ENCODE measurements at places on chromosomes 11 and 22.

DNA sequence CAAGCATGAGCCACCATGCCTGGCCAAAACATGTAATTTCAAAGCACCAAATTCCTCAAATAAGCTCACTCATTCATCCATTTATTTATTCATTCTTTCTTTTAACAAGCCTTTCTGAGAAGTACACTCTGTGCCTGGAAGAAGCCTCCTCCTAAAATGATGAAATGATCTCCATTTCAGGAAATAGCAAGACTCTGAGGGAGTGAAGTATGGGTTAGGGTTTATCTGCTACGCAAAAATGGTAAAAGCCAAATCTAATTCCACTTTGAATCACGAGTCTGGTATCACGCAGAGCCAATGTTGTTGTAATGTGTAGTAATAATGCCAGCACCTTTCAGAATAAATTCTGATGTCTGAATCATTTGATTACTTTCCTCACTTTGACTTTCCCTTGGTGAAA, 1041.8 kb downstream of the LRRC4C start:
- DNase-seq = no peak

- DNase-seq = no peak
Measured at GRCh38 chr11:43907028-43907975, 26.7 kb downstream of the ALKBH3 start.

DNA sequence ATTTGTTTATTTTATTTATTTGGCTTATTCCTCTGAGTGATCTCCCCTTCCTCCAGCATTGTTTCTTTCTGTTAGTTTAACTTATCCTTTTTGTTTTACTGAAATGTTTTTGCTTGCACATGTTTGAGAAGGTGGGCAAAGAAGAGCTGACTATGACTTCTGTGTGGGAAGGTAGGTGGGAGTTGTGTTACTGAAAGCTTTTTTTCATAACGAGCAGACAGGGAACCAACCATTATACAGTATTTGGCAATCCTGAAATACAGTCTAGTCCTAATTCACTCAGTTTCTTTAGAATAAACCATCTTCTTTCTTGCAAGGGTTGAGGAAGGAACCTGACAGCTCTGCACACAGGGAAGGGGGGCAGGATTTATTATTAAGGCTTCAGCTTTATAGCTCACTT, 37.0 kb upstream of the PAK1 start:
- DNase-seq = no peak

DNA sequence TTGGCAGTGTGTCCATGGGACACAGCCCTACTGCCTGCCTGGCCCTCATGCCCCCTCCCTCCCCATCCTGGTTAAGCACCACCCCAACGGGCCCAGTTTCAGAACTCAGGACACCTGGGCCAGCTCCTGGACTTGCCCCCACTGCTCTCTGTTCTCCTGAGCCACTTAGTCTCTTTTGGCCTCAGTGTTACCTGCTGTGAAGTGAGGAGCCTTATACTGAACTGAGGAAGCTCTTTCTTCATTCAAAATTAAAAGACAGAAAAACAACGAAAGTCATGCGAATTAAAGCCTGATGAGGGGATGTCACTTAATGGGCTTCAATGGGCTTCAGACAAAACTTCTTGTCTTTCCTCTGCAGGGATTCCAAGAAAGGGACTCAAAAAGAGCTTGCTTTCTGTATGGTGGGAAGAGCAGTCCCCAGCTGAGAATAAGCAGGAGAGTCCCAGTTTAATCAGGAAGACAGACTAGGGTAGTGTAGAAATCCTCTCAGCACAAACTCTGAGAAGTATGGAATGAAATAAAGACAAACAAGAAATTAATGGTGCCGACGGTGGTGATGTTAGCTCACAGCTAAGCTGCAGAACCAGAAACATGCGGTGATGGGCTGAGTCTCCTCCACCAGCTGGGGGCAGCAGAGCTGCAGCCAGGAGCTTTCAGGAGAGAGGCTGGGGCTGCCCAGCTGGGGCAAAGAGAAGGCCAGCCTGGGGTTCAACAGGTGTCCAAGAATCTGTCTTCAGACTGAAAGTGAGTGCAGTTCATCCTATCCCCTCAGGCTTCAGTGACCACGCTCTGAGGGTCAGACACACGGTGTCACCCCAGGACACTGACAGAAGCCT, 101.0 kb downstream of the GGTLC2 start:
- DNase-seq = peak; percentile 72

GRCh38 chr11:11584530-11584810, 37.3 kb downstream of the GALNT18 start:
- DNase-seq = no peak

DNA sequence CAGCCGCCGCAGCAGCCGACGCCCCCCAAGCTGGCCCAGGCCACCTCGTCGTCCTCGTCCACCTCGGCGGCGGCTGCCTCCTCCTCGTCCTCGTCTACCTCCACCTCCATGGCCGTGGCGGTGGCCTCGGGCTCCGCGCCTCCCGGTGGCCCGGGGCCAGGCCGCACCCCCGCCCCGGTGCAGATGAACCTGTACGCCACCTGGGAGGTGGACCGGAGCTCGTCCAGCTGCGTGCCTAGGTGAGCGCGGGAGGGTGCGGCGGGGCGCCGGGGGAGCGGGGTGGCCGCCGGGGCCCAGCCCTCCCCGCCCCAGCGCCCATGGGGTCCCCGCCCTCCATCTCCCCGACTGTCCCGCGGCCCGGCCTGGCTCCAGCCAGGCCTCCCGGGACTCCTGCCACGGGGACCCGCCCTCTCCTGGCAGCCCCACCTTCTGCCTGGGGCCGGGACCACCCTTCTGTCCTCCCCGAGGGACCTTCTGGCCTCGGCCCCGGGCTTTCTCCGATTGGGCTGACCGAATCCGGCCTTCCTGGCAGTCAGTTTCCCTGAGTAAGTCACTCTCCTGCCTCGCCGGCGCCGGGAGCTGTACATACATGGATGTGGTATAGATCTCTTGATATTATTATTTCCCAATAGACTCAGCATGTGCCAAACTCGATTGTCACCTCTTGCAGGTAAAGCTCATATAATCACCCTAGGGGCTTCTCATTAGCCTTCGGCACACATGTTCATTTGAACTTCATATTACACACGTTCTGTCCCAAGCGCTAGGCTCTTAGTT, 720 bp downstream of the PACS1 start:
- peak; percentile 59 for DNase-seq

DNA sequence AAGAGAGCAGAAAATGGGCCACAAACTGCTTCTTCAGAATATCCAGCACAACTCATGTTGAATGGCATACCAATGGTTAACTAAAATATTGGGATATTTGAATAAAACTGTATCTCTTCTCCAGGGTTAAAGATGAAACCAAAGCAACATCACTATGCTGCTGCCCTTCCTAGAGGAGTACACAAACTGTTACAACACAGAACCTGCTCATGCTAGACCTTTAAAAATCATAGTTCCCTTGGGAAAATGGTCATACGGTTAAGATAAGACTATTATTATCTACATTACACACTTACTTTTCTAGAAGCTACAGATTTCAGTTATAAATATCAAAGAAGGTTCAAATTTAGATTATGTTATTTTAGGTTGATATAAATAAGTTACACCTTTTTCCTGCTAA, 78.6 kb upstream of the TP53AIP1 start:
- no peak for DNase-seq

DNA sequence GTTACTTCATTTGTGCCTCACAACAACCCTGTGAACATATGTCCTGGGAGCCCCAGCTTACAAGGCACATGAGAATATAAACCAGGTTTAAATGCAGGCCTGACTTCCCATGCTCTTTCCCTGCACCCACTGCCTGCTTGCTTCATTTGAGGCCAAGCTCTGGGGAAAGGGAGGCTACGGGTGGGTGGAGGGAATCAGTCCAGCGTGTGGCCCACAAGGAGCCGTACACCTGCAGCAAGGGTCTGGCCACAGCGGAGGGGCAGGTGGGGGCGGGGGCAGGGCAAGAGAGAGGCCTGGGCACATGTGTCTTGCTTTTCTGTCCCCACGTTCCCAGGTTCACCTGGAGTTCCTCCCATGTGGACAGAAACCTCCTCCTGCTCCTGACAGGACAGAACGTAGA, 26.2 kb downstream of the FAM83F start:
- no peak for DNase-seq

DNA sequence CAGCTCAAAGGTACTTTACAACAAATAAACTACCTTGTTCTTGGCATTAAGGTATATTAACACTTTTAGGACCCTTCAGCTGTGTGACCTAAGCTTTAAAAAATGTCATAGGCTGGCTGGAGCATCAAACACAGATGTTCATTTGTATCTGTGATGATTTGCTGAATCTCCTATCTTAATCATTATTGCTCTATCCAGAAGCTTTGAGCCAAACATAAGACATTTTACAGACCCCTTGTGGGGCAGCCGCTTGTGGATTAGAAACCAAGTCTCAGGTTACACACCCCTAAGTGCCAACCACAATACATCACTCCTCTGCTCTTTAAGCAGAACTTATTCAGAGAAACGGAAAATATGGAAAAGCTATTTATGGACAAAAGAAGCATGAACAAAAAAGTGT, 394.2 kb upstream of the CCDC90B start:
- DNase-seq = no peak

DNA sequence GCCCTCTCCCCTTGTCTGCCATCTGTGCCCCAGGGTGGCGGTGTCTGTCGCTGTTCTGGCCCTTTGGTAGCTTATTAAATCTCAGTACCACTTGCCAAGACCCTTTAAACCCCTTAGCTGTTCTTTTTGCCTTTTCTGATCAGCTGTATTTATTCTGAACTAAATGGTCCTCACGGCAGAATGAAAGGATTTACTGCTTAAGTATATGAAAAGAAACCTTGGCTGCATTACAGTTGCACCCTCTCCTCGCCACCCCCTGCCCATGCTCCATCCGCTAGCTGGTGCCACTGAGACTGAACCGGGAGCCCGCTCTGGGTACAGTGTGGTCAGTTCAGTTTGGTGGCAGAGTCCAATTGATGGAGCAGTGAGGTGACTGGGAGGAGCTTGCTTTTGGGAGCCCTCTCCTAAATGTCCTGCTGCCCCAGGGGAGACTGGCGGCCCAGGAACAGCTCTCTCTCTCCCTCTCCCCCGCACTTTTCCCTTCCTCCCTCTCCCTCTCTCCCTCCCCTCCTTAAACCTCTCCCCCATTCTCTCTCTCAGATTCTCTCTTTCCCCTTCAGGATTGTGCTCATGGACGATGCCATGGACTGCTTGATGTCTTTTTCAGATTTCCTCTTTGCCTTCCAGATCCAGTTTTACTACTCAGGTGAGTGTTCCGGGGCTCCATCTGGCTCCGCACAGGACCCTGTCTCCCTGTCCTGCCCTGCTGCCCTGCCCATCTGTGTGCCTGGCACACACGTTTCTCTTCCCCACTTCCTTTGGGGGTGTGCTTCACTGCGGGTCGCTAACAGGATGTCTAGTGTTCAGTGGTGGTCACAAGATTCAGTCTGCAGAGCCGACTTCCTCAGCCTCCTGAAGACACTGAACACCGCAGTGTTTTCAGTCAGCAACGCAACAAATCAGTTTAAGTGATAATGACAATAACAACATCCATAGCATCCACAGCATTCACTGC, 21.8 kb downstream of the ARFGAP2 start:
- no peak for DNase-seq

DNA sequence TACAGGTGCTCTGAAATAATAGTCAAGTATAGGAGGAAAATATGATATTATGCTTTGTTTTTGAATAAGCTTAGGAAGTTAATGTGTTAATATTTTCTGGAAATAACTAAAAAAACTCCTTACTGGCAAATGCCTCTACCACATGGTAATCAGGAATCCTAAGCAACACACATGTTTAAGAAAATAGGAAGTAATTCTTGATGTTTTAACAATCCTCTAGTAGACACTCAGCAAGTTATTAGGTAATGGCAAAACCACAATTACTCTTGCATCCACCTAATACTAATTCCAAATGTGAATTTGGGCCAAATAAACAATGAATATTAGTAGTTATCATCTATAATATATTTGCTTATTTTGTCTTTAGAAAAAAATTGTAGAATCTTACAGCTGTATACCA, 53.6 kb downstream of the SLC35F2 start:
- DNase-seq = no peak

GRCh38 chr11:112363527-112363926, 102.9 kb upstream of the PLET1 start:
- no peak for DNase-seq

DNA sequence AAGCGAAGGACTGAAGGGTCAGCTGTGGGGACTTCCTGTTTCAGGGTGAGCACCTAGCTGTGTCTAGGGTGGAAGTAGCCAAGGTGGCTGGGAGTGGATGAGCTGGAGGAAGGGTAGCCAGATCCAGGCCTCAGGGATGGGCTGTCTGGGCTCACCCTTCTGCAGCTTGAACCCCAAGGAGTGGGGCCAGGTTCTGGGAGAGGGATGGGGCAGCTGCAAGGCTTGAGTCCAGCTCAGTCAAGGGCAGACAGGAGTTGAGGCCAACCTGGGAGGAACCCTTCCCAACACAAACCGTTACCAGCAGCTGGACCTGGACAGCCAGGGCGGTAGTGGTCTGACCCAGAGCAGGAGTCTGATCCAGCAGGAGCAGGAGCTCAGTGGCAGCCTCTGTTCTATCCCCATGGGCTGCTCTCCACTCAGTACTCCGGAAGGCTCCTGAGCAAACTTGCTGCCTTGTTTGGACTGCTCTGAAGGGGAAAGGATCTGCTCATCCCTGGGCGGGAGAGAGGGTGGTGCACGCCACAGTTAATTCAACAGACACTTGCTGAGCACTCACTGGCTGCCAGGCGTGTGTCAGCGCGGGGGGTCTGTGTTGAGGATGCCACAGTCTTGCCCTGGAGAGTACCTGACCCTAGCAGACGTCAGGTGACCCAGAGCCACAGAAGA, 53.8 kb upstream of the THY1 start:
- DNase-seq = no peak

DNA sequence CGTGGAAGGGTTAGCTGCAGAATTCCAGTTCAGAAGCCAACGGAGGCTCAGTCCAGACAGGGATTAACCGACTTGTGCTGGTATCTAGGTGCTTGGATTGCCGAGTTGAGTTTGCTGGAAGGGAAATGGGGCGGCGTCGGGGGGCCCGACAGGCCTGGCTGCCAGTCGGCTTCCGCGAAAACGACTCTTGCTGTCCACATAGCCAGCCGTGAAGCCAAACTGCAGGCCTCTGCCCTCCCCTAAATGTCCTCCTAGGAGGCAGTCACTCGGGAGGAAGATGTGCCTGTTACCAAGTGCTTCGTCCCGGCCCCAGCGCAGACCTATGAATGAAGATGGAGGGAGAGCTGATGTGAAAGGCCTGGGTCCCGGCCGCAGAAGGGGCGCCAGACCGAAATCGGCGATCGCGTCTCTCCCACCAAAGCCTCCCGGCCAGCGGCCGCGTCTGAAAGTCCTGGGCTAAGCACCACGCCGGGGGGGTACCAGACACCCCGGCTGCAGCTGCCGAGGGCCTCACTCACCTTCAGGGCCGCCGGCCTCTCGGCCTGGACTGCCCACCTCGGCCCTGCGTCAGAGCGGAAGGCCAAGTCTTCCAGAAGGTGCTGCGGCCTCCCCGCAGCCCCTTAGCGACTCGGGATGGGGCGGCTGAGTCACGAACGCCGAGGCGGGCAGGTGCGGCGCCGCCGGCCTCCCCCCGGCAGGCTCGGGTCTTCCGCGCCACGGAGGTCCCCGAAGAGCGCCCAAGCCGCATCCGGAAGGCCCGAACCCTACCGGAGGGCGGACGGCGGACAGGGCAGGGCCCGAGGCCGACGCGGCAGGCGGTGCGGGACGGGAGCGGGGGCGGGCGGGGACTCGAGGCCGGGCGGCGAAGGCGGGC, 7.5 kb downstream of the DPAGT1 start:
- DNase-seq = peak; percentile 31

GRCh38 chr11:118633319-118633690, 25.9 kb downstream of the PHLDB1 start:
- DNase-seq = no peak

- DNase-seq = no peak
Measured at GRCh38 chr11:119352857-119353260, 6.4 kb upstream of the MFRP start.

Measured in RPMI8226 (cell line).